ENCODE measurements at places on chromosomes 16 and 17.

GRCh38 chr17:13525876-13526275 is 75.9 kb downstream of the HS3ST3A1 start:
- H3K27ac ChIP-seq = peak overlapping the region; percentile 85
- H3K36me3 ChIP-seq = peaks cover 39% of the 10 kb centered on the region
- H3K4me1 ChIP-seq = peaks cover 41% of the 10 kb centered on the region
- H3K4me3 ChIP-seq = peak overlapping the region; percentile 18

DNA sequence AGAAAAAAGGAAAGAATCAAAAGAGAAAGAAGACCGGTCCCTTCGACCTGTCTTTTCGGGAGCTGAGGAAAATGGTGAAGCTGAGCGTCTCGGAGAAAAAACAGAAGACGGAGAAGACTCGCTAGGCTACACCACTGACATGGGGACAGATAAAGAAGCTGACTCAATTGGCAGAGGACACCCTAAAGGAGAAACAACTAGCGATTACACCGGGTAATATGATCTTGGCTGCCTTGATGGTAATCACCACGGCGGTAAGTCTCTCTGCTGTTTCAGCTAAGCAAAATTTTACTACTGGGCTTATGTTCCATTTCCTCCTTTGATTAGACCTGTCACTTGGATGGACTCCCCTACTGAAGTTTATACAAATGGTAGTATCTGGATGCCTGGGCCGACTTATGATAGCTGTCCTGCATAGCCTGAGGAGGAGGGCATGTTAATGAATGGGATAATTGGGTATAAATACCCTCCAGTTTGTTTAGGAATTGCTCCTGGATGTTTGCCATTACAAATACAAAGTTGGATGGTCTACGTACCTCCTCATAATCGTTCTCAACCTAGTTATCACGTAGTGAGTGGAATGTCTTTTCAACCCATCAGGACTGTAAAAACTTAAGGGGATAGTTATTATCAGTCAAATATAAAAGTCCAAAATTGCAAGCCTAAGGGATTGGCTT is 24.1 kb downstream of the ALOX15B start:
- no peak overlapping the region for H3K27ac ChIP-seq
- H3K36me3 ChIP-seq = no peaks in the 10 kb centered on the region
- peaks cover 14% of the 10 kb centered on the region for H3K4me1 ChIP-seq
- peaks cover 99% of the 10 kb centered on the region for H3K27me3 ChIP-seq

GRCh38 chr17:33328129-33328528 is 35.0 kb upstream of the ASIC2 start:
- DNase-seq = peak; percentile 77
- peaks cover 20% of the 10 kb centered on the region for H3K27me3 ChIP-seq
- no peak overlapping the region for H3K27ac ChIP-seq
- no peaks in the 10 kb centered on the region for H3K36me3 ChIP-seq

GRCh38 chr17:78174870-78175642 is 6.7 kb downstream of the SYNGR2 start:
- H3K4me3 ChIP-seq = no peak overlapping the region
- peaks cover 34% of the 10 kb centered on the region for H3K36me3 ChIP-seq
- peaks cover 3% of the 10 kb centered on the region for H3K27me3 ChIP-seq
- peaks cover 19% of the 10 kb centered on the region for H3K4me1 ChIP-seq
- DNase-seq = no peak

GRCh38 chr16:69595127-69596036 is 29.6 kb downstream of the NFAT5 start:
- H3K27ac ChIP-seq = no peak overlapping the region
- no peaks in the 10 kb centered on the region for H3K4me1 ChIP-seq
- H3K36me3 ChIP-seq = peaks cover 5% of the 10 kb centered on the region
- no peak overlapping the region for H3K4me3 ChIP-seq

- H3K27me3 ChIP-seq = peaks cover 17% of the 10 kb centered on the region
- H3K4me1 ChIP-seq = peaks cover 68% of the 10 kb centered on the region
- DNase-seq = peak; percentile 76
- H3K36me3 ChIP-seq = no peaks in the 10 kb centered on the region
- H3K27ac ChIP-seq = no peak overlapping the region
These were observed 14.3 kb downstream of the PIEZO1 start for GRCh38 chr16:88770461-88771293.

- H3K27ac ChIP-seq = no peak overlapping the region
- no peak overlapping the region for H3K4me3 ChIP-seq
- peaks cover 7% of the 10 kb centered on the region for H3K4me1 ChIP-seq
- DNase-seq = no peak
- H3K36me3 ChIP-seq = no peaks in the 10 kb centered on the region
These were observed 14.3 kb downstream of the ZP2 start for GRCh38 chr16:21197112-21197511.

DNA sequence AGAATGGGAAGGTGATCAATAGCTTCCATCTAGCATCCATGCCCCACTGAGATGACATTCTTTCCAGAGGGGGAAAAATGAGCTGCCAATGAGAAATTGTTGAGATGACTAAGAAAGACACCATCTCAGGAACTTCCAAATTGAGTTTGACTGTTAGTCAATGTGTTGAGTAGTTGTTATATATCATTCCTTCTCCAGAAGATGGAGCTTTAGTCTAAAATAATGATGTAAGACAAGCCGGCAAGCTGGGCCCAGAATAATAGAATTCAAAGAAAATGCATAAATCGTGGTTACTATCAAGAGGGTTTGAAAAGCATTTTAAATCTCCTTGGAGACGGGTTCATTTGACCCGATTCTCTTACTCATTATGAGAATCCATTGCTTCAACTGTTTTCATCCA is 71.0 kb upstream of the ATF7IP2 start:
- peaks cover 54% of the 10 kb centered on the region for H3K4me1 ChIP-seq
- no peak for DNase-seq
- H3K27me3 ChIP-seq = no peaks in the 10 kb centered on the region
- no peaks in the 10 kb centered on the region for H3K36me3 ChIP-seq

DNA sequence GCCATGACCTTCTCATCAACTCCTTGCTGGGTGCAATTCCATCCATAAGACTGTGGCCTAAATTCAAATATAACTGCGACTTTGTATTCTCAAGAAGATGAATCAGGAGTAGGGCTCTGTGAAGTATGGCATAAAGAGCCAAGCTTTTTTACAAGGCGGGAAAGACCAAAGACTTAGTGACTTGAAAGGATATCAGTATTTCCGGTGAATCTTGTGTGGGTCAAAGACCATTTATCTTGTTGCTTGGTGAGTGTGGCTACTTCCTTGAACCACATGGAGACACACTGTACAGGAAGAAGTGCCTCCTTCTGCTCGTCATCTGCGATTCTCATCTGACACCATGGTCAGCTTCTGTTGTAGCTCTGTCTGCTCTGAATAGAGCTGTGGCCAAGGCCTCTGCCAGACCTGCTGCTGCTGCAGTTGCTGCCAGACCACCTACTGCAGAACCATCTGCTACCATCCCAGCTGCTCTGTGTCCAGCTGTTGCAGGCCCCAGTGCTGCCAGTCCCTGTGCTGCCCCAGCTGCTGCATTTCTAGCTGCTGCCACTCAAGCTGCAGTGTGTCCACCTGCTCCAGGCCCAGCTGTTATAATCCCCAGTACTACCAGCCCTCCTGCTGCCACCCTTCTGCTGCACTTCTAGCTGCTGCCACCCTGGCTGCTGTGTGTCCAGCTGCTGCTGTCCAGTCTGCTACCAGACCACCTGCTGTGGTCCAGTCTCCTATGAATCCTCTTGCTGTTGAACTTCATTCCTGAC is 6.1 kb upstream of the KRTAP2-4 start:
- DNase-seq = no peak
- no peak overlapping the region for H3K4me3 ChIP-seq
- H3K36me3 ChIP-seq = no peaks in the 10 kb centered on the region
- H3K4me1 ChIP-seq = no peaks in the 10 kb centered on the region
- H3K27ac ChIP-seq = no peak overlapping the region
- H3K27me3 ChIP-seq = peaks cover 6% of the 10 kb centered on the region

GRCh38 chr17:43880420-43880991 is 26.8 kb downstream of the MPP2 start:
- DNase-seq = peak; percentile 69
- H3K36me3 ChIP-seq = no peaks in the 10 kb centered on the region
- no peak overlapping the region for H3K27ac ChIP-seq
- H3K27me3 ChIP-seq = no peaks in the 10 kb centered on the region
- no peak overlapping the region for H3K4me3 ChIP-seq

- H3K36me3 ChIP-seq = peaks cover 35% of the 10 kb centered on the region
- DNase-seq = peak; percentile 56
- H3K27ac ChIP-seq = no peak overlapping the region
- peaks cover 22% of the 10 kb centered on the region for H3K4me1 ChIP-seq
- H3K27me3 ChIP-seq = peaks cover 66% of the 10 kb centered on the region
These were observed 1.5 kb downstream of the CLDN7 start for GRCh38 chr17:7260651-7261378.

GRCh38 chr16:72172105-72173034 is at the start of gene PMFBP1:
Gene PMFBP1 (minus strand): TSS chr16:72172155. CDS start chr16:72171208, 947 bp downstream.
- no peak within 1 kb of the TSS for H3K4me3 ChIP-seq
- no peak within 1 kb of the TSS for H3K27ac ChIP-seq
- H3K27me3 ChIP-seq = no peaks in the 10 kb centered on the region
- peaks cover 13% of the 10 kb centered on the region for H3K36me3 ChIP-seq

GRCh38 chr17:10197721-10198508 is 491 bp downstream of the GAS7 start:
- peaks cover 10% of the 10 kb centered on the region for H3K4me1 ChIP-seq
- peak overlapping the region; percentile 74 for H3K4me3 ChIP-seq
- peak; percentile 61 for DNase-seq
- H3K27me3 ChIP-seq = peaks cover 77% of the 10 kb centered on the region
- no peak overlapping the region for H3K27ac ChIP-seq
- peaks cover 22% of the 10 kb centered on the region for H3K36me3 ChIP-seq

- peaks cover 2% of the 10 kb centered on the region for H3K27me3 ChIP-seq
- H3K36me3 ChIP-seq = no peaks in the 10 kb centered on the region
- peak overlapping the region; percentile 96 for H3K27ac ChIP-seq
- peak; percentile 68 for DNase-seq
These were observed 9.2 kb upstream of the TSPOAP1 start for GRCh38 chr17:58337600-58338453.

GRCh38 chr17:20920815-20921199 is 122.0 kb downstream of the USP22 start:
- H3K4me1 ChIP-seq = no peaks in the 10 kb centered on the region
- H3K36me3 ChIP-seq = peaks cover 44% of the 10 kb centered on the region
- no peak overlapping the region for H3K4me3 ChIP-seq
- H3K27me3 ChIP-seq = peaks cover 2% of the 10 kb centered on the region

- H3K4me1 ChIP-seq = peaks cover 4% of the 10 kb centered on the region
- no peak overlapping the region for H3K4me3 ChIP-seq
- no peak overlapping the region for H3K27ac ChIP-seq
These were observed 1.4 kb downstream of the KRT38 start for GRCh38 chr17:41439375-41439774.

DNA sequence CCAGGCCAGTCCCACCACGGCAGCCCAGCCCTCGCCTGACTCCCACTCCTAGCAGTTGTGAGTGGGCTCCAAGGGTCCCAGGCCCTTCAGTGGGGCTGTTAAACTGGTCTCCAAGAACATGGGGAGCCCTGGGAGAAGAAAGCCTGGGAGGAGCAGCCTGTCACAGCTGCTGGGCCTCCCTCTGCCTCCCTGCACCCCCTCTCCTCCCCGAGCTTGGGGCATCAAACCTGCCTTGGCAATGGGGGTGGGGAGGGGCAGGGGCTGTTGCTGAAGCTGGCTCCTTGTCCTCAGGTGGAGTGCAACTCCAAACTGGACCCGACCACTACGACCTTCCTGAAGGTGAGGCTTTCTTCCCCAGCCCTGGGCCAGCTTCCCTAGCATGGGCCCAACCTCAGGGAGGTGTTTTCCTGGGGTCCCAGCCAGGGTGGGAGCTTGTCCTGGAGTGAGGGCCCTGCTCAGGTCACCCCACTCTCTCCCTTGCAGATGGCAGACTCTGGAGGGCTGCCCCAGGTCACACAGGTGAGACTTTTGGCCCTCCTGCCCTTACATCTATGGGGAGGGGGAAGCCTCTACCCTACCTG is 6.6 kb upstream of the SETD6 start:
- no peaks in the 10 kb centered on the region for H3K36me3 ChIP-seq
- no peak overlapping the region for H3K4me3 ChIP-seq
- DNase-seq = no peak

GRCh38 chr17:1312261-1312870 is 32.9 kb downstream of the TRARG1 start:
- H3K36me3 ChIP-seq = no peaks in the 10 kb centered on the region
- no peak overlapping the region for H3K27ac ChIP-seq
- peak; percentile 69 for DNase-seq
- H3K4me3 ChIP-seq = no peak overlapping the region
- peaks cover 32% of the 10 kb centered on the region for H3K27me3 ChIP-seq
- H3K4me1 ChIP-seq = peaks cover 22% of the 10 kb centered on the region

DNA sequence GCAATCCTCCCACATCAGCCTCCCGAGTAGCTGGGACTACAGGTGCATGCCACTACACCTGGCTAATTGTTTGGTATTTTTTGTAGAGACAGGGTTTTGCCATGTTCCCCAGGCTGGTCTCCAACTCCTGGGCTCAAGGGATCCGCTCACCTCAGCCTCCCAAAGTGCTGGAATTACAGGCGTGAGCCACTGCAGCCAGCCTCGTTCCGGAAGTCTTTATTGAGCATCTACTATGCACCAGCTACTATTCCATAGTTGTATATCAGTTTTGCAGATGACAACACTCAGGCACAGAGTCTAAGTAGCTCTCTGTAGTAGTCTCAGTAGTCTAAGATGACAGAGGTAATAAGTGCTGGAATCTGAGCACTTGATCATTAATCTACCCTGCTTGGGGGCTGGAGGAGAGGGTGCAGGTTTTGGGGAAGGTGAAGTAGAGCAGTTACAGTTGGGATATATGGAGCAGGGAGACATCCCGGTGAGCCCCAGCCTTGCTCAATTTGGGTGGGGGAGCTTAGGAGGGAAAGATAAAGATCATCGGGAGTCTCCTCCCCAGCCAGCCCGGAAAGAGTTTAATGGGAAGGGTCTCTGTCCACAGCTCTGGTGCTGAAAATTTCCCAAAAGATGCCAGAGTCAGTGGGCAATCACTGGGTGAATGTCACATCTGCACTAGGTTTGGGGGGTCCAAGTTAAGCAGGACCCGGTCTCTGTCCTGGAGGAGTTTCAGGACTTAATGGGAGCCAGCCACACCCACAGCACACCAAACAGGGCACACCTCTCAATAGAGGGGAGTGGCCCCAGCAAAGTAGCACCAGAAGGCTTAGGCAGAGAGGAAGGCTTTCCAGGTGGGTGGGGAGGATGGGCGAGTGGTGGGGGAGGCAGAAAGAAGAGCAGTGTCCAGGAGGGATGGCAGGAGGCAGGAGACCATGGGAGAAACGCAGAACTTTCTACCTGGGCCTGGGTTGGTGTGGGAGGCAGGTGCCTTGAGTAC is 1.7 kb downstream of the OTOP3 start:
- H3K27ac ChIP-seq = no peak overlapping the region
- H3K4me3 ChIP-seq = no peak overlapping the region
- H3K36me3 ChIP-seq = no peaks in the 10 kb centered on the region
- DNase-seq = peak; percentile 65

- no peak overlapping the region for H3K27ac ChIP-seq
- H3K36me3 ChIP-seq = no peaks in the 10 kb centered on the region
- no peak overlapping the region for H3K4me3 ChIP-seq
- H3K27me3 ChIP-seq = peaks cover 4% of the 10 kb centered on the region
These were observed 97.8 kb upstream of the MAF start for GRCh38 chr16:79698341-79698753.

Data from nephron progenitor cell (in vitro differentiated cells).